ENCODE measurements at places on chromosomes 3 and 15.

GRCh38 chr3:177746337-177746933 is 549.2 kb upstream of the TBL1XR1 start:
- no peak for DNase-seq

GRCh38 chr15:73921254-73921925 is 4.9 kb upstream of the LOXL1 start:
- DNase-seq, result no peak

DNA sequence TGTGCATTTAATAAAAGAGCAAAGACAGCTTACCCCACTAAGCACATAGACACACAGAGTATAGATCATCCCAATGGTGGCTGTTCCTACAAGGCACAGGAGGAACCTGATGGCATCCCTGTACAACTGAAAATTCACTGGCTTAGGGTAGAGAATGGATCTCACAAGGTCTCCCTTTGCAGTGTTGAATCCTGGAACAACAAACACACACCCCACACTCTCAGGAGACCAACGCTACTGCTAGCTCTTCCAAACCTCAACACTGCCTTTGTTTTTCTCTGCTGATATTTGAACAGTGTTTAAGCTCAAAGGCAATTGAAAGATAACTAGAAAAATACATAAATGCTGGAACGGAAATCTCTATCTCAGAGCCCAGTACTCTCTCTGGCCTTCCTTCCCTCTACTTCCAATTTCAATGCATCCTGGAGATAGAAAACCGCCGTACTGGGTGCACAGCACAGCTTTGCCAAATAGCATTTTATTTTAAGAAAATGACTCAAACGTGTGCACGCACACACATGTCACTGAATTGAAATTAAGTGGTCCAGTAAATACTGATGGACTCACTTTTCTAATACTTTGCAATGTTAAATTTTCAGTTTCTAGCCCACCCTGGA is 87.5 kb upstream of the ATP13A5 start:
- no peak for DNase-seq

DNA sequence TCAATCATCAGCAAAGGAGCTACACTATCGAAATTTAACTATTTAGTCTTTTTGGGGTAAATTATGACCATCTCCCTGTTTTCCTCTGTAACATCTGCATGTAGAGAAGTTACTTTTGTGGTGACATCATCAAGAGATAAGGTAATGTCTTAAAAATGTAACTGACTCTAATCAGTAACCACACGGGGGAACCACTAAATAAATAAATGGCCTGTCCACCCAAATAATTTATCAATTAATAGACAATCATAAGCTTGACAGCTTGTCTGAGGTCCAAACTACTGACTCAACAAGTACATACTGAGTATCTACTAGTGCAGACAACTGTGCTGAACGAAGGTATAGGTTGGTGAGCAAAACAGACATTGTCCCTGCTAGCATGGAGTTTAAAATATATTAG is 219.3 kb downstream of the SLC9A9 start:
- no peak for DNase-seq

- no peak for DNase-seq
Observed at GRCh38 chr3:162295323-162295983, 798.8 kb downstream of the OTOL1 start.

DNA sequence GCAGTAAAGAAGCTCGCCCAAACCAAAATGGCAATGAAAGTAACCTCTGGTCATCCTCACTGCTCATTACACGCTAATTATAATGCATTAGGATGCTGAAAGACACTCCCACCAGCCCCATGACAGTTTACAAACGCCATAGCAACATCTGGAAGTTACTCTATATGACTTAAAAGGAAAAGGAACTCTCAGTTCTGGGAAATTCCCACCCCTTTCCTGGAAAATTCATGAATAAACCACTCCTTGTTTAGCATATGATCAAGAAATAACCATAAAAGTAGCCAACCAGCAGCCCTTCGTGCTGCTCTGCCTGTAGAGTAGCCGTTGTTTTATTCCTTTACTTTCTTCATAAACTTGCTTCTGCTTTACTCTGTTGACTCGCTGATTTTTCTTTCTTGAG is 164.6 kb downstream of the SMAD6 start:
- no peak for DNase-seq

- DNase-seq, result no peak
Observed at GRCh38 chr15:67290319-67290718, 35.7 kb downstream of the IQCH start.

DNA sequence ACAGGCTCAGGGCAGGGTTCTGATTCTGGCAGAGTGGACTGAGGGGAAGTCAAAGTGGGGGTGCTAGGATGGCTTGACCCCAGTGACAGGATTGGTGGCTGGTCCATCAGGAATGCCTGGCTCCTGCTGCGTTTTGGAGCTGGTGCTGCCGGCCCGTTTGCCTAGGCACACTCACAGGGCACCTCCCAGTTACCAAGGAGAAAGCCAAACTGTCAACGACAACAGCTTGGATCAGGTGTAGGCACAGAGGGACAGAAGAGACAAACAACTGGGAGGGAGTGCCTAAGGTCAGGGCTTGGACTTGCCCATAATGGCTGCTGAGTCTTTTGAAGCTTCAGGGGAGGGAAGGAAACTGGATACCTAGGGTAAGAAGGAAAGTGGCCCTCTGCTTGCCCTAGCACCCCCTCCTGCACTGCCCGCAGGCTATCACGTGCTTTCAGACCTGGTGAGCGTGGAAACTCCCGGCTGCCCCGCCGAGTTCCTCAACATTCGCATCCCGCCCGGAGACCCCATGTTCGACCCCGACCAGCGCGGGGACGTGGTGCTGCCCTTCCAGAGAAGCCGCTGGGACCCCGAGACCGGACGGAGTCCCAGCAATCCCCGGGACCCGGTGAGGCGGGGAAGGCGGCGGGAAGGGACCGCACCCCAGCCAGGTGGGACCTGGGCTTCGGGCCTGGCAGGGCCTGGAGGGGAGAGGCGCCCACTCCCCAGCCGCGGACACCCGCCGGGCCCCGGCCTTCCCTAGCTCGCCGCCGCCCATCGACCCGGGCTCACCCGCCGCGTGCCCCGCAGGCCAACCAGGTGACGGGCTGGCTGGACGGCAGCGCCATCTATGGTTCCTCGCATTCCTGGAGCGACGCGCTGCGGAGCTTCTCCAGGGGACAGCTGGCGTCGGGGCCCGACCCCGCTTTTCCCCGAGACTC is 5.1 kb downstream of the DUOX1 start:
- no peak for DNase-seq

DNA sequence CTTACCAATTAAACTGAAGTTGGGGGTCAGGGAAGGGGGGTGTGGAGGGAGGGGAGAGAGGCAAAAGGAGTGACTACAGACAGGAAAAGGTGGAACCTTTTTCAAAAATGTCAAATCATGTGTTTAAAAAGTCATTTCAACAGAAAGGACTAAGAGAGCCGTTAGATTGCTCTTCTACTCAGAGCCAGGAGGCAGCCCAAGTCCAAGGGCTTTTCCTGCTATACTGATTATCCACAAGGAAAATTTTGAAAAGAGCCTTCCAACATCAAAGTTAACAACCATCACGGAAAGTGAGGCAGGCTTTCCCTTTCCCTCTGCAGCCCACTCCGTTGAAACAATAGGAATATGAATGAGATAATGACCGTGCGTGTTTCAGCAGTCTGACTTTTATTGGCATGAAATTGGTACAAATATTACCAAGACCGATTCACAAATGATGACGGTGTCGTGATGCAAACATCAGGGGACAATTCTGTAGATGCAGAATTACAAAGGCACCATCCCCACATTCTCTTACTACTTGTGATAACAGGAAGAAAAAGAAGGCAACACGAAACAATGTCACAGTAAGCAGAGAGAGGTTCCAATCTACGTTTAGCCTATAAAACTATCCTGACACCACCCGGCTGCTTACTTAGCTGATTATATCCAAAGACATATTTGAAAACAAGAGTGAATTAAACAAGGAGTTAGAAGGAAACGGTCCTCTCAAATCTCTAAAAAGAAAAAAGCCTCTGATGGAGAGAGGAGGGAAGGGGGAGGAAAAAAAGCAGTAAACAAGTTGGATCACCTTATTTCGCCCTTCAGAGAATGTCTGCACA is 453.7 kb downstream of the FOXP1 start:
- DNase-seq, result no peak

DNA sequence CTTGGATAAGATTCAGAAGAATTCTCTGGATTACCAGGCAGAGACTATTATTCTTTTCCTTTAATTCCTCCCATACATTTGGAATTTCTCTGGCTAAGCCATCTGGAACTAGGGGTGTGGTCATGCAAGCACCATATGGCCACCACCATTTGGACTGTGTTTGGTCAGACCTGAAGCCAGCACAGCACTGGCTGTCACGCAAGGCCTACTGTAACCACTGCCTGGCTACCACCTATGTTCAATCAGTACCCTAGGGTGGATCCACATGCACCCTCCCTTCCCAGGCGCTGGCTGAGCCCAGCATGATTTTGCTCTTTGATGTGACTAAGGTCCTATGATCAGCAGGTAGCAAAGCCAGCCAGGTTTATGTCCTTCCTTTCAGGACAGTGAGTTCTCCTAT is 287.8 kb upstream of the GOLIM4 start:
- no peak for DNase-seq

DNA sequence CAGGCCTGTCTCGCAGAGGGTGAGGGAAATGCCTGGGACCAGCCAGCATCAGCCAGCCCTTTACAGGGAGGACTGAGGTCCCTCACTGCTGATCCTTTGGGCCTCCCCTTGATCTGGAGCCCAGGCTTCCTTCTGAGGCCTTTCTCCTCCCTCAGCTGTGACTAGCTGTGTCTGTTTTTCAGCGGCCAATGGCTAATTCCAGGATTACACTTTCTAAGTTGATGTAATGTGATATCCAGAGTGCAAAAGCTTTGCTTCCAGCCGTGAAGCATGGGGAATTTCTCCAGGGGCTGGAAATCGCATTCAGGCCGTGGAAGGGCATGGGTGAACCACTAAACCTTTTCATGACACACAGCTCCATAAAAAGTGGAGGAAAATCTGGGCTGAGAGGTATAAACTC is 157.6 kb downstream of the SHQ1 start:
- DNase-seq, result no peak

GRCh38 chr3:193885832-193886231 is 250.1 kb upstream of the HES1 start:
- DNase-seq, result no peak

DNA sequence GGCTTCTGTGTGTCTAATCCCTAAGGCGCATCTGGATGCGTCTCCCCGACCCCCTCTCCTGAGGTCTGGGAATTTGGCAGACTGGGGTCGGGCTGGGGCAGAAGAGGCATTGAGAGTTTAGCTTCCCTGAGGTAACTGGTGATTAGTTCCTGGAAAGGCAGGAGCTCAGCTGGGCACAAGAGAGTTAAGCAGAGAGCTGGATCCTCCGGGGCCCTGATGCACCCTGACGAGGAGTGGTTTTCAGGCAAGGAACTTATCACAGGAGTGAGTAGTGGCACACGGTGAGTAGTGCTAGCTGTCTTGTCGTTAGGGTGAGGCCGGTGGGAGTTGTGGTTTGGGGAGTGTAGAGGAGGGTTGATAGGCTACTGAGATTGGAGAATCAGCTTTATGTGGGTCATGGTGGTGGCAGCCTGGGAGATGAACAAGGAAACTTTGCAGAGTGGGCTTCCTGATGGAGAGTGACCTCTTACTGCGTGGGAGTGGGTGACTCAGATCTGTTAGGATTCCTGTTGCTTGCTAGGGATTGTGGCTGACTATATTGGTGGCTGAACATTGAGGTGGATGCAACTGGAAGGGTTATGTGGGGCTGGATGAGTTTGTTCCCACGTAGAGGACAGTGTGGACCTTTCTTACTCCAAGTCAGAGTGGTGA is 897 bp downstream of the RAD54L2 start:
- peak; percentile 35 for DNase-seq

GRCh38 chr15:64144565-64145281 is 6.8 kb upstream of the SNX22 start:
- no peak for DNase-seq

DNA sequence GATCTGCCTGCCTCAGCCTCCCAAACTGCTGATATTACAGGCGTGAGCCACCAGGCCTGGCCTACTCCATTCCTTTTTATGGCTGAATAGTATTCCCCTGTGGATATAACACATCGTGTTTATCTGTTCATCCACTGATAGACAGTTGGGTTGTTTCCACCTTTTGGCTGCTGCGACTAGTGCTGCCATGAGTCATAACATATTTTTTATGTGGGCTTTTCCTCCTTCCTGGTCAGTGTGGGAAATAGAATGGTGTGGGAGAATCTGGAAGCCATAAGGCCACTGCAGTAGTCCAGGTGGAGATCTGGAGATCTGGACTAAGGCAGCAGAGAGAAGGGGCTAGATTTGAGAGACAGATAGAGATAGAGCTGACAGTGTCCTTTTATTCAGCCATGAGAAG is 16.2 kb downstream of the LCMT2 start:
- DNase-seq, result no peak

- peak; percentile 15 for DNase-seq
Observed at GRCh38 chr3:69012800-69013252, 658 bp downstream of the EOGT start.

- DNase-seq, result no peak
Observed at GRCh38 chr15:41985236-41986160, 13.1 kb upstream of the EHD4 start.

DNA sequence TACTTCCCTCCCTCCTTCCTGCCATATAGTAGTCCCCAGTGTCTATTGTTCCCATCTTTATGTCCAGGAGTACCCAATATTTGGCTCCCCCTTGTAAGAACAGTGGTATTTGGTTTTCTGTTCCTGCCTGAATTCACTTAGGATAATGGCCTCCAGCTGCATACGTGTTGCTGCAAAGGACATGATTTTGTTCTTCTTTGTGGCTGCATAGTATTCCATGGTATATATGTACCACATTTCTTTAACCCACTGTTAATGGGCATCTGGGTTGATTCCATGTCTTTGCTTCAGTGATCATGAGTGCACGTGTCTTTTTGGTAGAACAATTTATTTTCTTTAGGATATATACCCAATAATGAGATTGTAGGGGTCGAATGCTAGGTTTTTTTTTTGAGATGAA is 19.3 kb downstream of the SPRED1 start:
- no peak for DNase-seq

Measured in activated CD8-positive, alpha-beta memory T cell treated with anti-CD3 and anti-CD28 coated beads, Interleukin-2, amount 50 U/mL, for 4 hours (primary cell).